ENCODE measurements at places on chromosomes 3 and 15.

GRCh38 chr3:125141596-125142419 is 70.7 kb downstream of the SLC12A8 start:
- peak; percentile 60 for DNase-seq

DNA sequence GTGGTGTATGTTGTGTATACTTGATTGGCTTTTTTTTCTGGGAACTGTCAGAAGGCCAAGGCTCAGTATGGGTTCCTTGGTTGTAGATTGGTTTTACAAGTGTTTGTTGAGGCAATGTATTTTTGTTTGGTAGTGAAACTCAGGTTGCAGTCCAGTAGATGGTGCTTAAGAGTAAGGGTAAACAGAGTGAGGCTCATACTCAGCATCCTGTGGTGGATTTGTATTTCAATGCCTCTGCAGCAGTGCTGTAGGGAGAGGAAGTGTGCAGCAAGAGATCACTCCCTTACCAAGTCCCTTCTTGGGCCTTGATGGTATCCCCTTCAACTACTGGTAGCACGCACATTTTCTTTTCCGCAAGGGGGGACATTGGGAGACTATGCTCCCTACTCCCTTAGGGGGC is 428.5 kb upstream of the CNTN3 start:
- DNase-seq, result no peak

DNA sequence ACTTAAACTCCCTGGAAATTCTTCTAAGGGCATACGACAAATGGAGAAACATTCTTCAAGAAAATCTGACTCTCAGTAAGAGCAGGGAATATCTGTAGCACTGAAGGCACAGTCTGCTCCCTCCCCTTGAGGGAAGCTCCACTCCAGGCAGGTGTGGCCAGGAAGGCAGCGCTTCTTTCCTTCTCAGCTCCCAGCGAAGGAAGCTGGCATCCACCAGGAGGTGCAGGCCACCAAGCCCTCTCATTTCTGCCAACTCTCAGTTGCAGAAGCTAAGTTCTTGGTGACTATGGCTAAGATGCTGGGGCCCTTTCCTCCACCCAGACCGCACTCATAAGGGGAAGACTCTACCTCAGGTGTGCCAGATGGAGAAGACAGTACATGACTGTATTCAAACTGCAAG is 37.7 kb upstream of the SLC41A3 start:
- no peak for DNase-seq

- DNase-seq, result peak; percentile 57
These were observed at the start of gene FOXP1 for GRCh38 chr3:71583566-71584393. Gene FOXP1 (minus strand): TSS chr3:71583728. CDS start chr3:71198381, 385,347 bp downstream.

- no peak for DNase-seq
These were observed 33.6 kb downstream of the MORF4L1 start for GRCh38 chr15:78906316-78906620.

GRCh38 chr3:44125882-44126281 is 115.8 kb upstream of the TOPAZ1 start:
- DNase-seq, result no peak

DNA sequence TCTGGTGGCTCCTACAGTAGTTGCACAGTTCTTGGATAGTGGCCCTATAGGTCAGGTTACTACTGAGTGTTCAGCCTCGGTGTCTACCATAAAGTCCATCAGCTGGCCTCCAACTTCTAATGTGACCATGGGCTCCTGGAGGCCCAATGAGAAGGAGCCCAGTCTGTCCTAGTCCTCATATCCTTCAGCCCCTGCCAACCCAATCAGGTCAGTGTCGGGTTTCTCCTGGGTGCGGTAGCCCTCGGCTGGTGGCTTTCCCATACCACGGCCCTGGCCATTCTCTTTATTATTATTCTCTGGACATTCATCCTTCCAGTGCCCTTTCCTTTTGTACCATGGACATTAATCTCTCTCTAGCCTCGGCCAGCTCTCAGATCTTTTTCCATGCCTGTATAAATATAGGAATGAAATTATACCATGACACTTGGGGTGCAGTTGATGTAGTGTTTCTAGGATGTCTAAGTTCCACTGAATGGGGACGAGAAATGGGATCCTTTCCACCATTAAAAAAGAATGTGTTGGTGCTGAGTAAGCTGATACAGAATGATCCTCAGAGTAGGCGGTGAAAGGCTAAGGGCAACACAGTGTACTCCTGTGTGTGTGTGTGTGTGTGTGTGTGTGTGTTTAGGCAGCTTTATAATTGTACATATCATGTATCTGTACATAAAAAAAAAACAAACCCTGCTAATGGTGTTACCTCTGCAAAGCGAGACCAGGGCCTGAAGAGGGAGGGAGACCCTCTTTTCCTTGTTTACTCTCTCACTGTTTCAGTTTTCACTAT is 19.3 kb upstream of the NOX5 start:
- DNase-seq, result no peak

DNA sequence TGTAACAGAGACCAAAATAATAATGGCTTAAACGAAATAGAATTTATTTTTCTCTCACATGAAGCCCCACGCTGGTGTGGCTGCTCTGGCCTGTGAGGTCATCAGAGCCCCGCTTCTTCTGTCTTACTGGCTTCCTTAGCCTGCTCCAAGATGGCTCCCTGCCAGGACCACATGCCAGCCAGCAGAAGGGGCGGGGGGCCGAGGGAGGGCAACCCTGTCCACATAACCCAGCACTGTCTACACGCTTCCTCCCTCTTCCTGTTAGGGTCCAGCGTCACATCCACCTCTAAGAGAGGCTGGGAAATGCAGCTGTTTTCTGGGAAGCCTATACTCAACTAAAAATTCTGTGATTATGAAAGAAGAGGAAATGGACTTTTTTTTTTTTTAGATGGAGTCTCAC is 107.9 kb upstream of the DLG1 start:
- no peak for DNase-seq

DNA sequence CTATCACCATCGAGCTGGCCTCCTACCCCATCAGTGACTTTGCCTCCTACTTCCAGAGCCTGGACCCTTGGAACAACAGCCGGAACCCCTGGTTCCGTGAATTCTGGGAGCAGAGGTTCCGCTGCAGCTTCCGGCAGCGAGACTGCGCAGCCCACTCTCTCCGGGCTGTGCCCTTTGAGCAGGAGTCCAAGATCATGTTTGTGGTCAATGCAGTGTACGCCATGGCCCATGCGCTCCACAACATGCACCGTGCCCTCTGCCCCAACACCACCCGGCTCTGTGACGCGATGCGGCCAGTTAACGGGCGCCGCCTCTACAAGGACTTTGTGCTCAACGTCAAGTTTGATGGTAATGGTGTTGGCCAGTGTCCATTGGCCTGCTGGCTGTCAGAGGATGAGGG is 6.1 kb downstream of the GRM2 start:
- no peak for DNase-seq

- DNase-seq, result no peak
These were observed 68.1 kb downstream of the CHDH start for GRCh38 chr3:53778153-53778552.

GRCh38 chr3:9450126-9450525 is 52.7 kb downstream of the SETD5 start:
- no peak for DNase-seq

- DNase-seq, result no peak
These were observed 76.3 kb downstream of the SLC9A9 start for GRCh38 chr3:143771939-143772338.

DNA sequence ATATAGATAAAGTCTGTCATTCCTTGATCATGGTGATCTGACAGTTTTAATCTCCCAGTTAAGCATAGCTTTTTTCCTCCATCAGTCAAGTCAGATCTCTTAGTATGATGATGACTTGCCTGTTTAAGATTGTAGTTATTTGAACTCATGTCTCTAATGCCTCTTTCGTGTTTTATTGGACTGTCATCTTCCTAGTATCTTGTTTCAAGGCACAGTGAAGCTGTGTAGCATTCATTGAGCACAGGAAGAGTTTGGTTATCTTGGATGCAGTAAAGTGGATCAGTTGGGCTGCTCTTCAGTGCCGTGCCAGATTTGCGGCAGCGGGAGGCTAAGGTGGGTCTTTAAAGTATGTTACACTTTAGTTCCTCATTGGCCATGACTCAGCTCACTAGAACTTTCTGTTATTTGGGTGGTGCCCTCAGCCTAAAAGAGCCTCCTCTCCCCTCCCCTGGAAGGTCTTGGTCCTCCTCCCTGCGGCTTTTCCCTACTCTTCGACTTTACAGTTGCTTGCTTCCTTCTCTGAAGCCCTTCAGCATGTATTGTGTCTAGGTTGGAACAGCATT is 45.7 kb upstream of the SKOR1 start:
- no peak for DNase-seq

- DNase-seq, result no peak
These were observed 5.6 kb downstream of the NEIL1 start for GRCh38 chr15:75352186-75353080.

DNA sequence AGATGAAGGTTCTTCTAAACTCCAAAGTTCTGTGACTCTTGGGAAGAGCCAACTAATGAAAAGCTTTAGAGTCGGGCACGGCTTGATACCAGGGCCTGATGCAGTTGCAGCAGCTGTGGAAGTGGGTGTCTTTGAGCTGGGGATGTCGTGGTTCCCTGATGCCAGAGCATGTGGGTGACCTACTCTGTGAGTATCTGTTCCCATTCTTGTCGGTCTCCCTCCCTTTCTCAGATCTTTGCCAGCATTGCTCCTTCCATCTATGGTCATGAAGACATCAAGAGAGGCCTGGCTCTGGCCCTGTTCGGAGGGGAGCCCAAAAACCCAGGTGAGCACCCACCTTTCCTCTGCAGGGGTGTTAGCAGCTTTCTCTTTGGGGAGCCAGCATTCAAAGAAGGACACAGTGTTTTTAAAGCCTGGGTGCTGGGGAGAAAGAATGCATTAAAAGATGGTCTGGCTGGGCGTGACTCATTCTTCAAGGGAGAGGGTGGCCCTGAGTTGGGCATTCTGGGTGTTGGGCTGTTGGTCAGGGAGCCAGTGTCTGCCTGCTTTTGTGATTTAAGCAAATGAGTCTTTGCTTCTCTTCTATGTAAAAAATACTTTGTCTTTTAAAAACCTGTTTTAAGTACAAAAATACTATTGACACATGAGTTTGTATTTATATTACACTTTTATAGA is 13.2 kb upstream of the PODXL2 start:
- DNase-seq, result no peak

DNA sequence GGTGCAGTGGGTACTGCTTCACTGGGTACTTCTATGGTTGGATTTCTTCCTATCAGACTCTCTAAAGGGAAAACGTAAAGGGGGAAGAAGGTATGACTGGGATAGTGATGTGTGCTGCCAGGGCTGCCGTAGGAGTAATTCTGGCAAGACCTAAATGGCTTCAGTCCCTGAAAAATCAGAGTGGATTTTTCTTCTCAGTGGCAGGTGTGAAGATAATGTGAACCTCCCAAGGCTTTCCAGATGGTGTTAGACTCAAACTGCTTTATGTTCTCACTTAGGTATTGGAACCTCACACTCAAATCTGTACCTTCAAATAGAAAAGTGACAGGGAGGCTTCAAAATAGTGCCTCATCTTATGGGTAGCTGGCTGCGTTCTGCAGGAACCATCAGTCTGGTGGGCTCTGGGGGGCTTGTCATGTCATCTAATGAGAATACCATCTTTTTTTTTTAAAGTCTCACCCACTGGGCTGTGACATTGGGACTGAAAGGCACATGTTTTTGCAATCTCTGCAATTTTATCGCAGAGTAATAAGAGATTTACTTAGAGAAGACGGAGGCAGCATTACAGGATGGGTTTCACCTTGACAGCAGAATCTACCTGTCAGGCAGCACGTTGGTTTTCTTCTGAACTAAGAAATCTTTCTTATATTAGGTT is 28.5 kb downstream of the MINDY4B start:
- no peak for DNase-seq

- no peak for DNase-seq
These were observed 33.2 kb upstream of the SECISBP2L start for GRCh38 chr15:49079340-49080039.

DNA sequence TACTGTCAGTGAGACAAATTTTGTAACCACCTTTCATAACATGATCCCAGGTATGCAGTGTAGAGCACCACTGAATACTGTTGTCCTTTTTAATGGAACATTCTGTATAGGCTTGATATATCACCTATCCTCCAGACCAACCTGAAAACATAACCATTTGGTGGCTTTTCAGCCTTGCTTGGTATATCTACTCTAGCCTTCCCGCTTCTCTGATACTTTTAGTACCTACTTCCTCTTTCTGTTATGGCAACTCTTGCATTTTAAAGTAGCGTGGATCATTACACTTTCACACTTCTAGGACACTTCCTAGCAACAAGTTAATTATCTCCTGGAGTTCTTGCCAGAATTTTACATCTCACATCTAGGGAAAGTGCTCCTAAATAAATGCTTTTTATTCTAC is 226.6 kb upstream of the ROBO1 start:
- no peak for DNase-seq

DNA sequence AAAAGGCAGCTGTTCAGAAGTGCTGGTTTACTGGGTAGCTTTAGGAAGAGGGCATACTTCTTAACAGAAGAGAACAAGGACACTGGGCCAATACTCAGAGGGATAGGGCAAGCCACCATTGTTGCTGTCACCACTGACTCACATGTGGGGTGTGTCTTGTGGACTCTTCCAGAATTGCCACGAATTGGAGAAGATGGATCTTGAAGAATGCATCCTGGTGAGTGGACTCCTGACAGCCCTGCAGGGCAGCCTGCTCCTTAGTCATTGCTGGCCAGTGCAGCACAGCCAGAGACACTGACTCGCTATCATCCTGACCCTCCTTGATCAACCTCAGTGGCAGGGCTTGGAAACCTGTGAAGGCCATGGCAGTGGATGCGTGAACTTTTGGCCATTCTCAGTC is 62.3 kb downstream of the UBP1 start:
- no peak for DNase-seq

GRCh38 chr3:57006949-57007419 is 53.5 kb upstream of the SPATA12 start:
- DNase-seq, result no peak

DNA sequence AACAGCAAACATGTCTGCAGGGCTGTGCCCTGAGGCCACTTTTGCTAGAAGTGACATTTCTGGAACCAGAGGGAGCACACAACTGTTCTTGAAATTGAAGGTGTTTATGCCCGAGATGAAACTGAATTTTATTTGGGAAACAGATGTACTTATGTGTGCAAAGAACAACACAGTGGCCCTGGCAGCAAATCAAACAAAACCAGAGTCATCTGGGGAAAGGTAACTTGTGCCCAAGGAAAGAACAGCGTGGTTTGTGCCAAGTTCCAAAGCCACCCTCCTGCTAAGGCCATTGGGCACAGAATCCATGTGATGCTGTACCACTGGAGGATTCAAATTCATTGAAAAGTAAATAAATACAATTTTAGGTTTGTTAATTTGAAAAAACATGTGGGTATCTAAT is 31.2 kb upstream of the RARRES1 start:
- no peak for DNase-seq

Measured in effector memory CD8-positive, alpha-beta T cell (primary cell).